Activated CD4-positive, CD25-positive, alpha-beta regulatory T cell treated with anti-CD3 and anti-CD28 coated beads, Interleukin-2, amount 50 U/mL, for 72 hours (primary cell): ENCODE measurements at places on chromosomes 5 and 9.

GRCh38 chr5:54659700-54660131 is 142.2 kb downstream of the SNX18 start:
- DNase-seq, result no peak

DNA sequence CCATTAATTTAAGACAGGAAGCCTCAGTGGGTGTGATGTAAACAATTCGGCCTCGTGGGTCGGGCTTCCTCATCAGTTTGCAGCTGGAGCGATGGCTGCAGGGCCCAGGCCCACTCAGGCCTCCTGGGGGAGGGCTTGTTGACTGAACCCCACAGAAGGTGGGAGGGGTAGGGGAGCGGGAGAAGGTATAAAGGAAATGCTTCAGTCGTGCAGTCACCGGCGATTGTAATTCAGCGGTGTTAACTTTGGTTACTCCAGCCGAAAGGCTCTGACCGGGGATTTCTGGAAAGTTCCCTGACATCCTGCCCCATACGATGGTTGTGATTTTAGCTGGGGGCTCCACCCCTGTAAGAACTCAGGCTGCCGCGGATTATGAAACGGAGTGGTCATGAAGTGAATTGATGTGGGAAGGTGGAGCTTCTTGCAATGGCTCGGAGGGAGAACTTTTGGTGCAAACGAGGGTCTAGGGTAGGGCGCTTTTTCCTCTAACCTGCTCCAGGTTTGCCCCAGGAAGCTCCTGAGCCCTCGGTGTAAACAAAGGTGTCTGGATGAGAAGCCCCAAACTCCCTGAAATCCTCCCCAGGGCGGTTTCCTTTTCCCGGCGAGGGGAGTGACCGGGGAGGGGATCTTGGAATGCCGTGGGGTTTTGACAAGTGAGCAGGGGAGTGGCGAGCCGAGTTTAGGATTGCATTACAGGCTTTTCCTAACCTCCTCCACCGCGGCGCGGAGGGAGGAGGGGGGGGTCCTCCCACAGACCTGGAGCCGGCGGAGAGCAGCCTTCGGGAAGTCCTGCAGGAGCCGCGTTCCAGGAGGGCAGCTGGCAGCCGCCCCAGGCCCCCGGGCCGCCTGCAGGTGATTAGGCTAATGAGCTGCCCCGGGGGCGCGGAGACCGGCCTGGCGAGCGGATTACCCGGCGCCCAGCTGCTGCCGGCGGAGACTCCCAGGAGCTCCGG is 215.5 kb downstream of the PDZD2 start:
- no peak for DNase-seq

- no peak for DNase-seq
These were observed 632.5 kb downstream of the ISL1 start for GRCh38 chr5:52015760-52016159.

DNA sequence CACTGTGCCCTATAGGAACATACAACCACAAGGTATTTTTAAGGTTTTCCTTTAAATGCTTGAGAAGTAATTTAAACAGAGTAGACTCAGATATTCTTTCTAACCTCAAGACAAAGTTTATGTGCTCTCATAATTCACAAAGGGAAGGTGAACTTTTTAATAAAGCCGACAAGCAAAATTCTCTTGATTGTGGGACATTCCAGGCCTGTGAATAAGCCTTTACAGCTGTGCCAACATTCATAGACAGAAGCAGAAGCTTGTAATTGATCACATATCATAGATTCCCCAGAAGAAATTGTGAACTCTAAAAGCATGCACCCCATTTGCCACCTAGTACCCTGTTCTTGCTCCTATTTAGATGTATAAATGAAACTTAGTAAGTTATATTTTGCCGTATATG is 1107.8 kb upstream of the SEMA6A start:
- no peak for DNase-seq

DNA sequence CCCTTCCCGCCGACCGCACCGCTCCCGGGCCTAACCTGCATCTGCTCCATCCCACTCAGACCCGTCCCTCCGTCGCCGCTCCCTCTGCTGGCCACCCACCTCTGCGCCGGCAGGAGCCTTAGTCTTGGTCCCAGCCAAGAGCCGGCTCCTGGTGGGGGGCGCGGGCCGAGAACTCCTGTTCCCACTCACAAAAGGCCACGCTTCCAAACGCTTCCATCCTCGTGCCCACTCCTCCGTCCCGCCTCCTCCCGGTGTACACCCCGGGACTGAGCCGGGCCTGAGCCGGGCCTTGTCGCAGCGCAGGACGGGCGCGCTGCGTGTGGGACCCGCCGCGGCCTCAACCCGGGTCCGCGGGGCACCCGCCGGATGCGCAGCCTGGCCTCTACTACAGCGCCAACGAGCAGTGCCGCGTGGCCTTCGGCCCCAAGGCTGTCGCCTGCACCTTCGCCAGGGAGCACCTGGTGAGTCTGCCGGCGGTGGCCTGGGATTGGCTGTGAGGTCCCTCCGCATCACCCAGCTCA is 7.5 kb downstream of the ADAMTS13 start:
- no peak for DNase-seq

DNA sequence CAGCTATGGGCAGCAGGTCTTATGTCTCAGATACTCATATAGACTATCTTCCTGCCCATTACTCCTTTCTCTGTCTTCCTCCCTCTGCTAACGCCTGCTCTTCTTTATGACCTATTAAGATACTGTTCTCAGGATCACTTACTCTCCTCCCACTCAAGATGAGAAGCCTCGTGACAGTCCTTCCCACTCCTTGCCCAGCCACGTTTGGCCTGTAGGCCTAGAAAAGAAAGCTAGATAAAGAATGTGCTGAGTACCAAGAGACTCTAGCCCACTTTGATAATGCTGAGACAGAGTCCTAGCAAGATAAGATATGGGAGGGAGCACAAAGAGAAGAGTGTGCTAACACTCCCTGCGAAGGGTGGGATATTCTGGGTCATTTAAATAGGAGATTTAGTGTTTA is 6.8 kb upstream of the DENND4C start:
- DNase-seq, result no peak

DNA sequence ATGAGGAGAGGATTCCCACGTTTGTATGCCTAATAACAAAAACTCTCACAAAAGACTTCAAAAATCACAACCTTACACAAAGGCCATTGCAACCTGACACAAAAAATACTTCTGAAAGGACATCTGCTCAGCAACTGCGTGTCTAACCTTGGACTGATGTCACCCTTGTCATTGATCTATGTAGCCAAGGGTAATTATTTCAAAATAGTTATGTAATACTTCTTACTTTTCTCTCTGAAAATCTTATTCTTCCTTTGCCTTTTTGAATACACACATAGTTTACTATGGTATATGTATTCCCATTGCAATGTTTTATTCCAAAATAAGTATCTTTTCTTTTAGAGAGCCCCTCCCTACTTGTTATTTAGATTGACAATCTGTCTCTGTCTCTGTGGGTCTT is 355.3 kb downstream of the MSX2 start:
- DNase-seq, result no peak

GRCh38 chr9:20480249-20480648 is 142.1 kb downstream of the MLLT3 start:
- DNase-seq, result no peak

DNA sequence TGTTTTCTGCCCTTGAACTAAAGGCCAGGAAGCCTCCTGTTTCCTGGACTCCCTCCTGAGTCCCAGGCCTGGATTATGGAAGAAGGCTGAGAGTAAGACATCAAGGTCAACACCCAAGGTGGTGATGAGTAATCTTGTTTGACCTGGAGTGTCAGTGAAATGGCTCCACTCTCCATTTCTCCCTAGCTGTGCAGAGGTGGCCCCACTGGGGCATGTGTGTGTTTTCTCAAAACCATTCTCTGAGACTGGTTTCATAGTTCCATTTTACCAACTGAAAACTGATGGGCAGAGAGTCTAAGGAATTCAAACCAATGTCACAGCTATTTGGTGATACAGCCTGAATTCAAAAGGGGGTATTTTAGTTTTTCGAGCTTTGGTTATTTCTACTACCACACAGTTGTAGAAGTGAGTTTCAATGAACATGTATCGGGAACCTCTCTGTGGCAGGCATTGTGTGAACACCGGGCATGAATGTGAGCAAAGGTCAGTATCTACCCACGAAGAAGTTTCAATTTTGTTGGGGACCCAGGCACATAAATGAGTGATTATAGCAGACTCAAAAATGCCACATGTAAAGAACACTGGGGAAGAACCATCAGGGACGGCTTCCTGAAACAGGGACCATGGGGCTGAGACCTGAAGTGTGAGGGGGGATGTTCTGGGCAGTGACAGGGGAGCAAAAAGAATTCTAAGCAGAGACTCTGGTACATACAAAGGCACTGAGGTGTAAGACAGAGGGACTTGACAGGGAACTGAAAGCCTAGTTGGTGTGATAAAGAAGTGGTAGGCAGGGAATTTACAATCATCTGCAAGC is 269.6 kb upstream of the KLF4 start:
- no peak for DNase-seq

DNA sequence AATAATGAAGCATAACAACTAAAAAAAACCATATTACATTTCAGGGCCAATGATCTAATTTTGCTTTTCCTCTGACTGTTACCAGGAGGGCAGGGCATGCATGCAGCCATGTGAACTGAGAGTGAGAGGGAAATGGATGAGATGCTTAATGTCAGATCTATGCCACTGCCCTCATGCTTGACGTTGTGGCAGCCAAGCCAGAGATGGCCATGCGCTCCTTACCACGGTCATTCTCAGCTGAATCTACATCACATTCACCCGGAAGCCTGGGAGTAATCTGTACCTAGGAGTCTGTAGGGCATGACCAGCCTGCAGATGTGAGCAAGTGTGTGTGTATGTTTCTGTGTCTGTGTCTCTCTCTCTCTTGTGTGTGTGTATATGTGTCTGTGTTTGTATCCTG is 183.7 kb downstream of the KDM4C start:
- DNase-seq, result no peak

DNA sequence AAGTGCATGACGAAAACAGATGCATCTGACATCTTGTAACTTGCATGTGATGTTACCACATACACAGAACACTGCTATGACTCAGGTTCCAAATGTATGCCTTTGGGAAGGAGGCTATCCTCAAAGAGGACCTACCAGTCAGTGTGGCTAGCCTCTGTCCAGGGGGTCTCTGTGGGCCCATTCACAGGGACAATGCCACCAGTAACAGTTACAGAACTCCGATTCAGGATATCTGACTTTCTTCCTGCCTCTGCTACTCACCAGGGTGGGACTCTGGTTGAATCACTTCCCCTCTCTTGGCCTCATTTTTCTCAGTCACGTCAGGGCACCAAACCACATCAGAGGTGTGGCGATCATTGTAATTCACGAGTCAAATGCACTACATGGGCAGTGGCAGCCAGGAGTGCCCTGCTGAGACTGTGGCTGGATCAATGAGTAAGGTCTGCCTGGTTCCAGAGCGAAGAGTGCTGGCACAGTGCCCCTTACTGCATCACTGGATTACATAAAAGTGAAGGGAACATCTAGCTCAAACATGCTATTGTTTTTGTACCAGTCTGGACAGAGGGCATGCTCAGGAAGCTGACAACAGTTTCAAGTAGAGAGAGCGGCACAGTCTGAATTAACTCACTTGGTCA is 13.2 kb downstream of the ATOX1 start:
- peak; percentile 36 for DNase-seq

GRCh38 chr5:122029818-122030217 is 48.2 kb downstream of the LOX start:
- DNase-seq, result no peak

DNA sequence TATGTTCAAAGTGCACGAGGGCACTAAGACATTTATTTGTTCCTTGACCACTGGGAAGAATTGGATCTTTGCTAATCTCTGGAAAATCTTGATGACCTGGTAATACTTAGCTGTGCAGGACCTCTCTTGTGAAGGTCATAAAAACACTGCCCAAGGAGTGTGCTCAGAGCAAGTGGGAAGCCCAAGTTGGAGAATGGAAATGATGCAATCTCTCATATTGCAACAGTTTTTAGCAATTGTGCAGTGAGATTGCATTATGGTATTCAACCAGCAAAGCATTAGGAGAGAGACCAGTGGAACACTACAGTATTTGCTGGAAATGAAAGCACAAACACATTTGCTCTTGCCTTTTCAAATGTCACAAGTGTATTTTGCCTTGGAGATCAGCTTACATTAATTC is 34.5 kb downstream of the TXNDC8 start:
- no peak for DNase-seq

GRCh38 chr5:74188351-74189105 is 452.0 kb downstream of the ENC1 start:
- no peak for DNase-seq

- DNase-seq, result no peak
These were observed 603.9 kb downstream of the DMRTA1 start for GRCh38 chr9:23050548-23050947.

GRCh38 chr9:38294220-38294960 is 98.1 kb upstream of the ALDH1B1 start:
- DNase-seq, result no peak

- no peak for DNase-seq
These were observed 1.2 kb downstream of the BNC2 start for GRCh38 chr9:16869131-16869881.

DNA sequence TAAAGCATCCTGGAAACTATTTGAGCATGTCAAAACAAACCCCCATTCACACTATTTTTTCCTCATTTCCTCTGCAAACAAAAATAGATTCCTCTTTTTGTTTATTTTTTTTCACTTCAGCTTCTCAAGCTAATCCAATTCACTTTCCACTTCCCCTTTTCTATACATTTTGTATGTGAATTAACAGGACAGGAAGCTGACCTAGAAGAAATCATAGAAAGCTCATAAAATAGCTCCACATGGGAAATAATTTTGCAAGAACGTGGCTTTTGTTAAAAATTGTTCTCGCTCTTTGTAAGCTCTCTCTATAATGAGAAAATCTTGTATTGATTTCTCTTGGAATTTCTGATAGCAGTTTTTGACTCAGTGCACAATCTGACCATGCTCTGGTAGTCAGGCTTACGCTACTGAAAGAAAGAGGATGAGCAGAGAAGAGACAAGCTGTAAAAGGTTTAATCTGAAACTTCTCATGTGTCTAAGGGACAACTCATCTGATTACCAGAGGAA is 215.8 kb downstream of the ADAMTS12 start:
- no peak for DNase-seq

DNA sequence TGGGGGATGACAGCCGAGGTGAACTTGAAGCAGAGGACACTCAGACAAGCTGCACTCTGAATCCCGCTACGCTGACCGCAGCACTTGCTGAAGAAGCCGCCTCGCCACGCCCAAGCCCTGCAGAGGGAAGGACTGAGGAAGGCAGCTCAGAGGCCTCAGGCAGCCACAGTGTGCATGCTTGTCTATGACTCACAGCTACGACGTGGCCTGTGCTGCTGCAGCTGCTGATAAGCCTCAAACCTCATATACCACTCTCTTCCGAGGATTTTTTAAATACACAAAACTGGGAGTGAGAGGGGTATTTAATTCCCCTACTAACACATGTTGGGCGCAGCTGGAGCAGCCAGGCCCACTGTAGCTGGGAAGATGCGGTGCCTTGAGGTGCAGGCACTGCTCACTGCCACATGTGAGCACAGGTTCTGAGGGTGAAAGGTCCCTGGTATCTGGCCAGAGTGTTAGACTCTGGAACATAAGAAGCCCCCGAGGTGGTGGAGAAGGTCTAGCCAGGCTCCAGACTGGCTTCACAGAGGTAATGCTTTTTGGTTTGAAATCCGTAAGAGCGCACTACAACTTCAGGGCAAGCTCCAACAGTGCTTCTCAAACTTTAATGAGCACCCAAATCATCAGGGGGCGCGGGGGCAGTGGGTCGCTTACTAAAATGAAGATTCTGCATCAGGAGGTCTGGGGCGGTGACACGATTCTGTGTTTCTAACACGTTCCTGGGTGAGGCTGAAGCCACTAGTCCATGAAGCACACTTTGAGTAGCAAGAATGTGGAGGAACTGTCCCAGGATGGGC is 196.8 kb downstream of the AUH start:
- peak; percentile 63 for DNase-seq

GRCh38 chr9:22622815-22623214 is 176.2 kb downstream of the DMRTA1 start:
- DNase-seq, result no peak
